ENCODE measurements at places on chromosomes 6 and 20.

DNA sequence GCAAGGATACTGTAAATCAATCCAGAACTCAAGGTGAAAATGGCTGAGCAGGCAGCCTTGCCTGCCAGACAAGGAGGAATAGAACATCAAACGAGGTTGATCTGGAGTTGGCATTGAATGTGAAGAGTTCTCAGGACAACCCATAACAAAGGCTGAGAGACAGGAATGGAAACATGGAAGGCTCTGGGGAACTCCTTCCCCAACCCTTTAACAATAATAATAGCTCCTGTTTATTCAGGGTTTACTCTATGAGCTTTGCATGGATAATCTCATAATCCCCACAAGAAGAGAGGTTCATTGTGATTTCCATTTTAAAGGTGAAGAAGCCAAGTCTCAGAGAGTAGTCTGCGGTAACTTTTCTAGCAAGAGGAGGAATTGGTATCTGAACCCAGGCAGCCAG, 151.7 kb downstream of the SOD2 start:
- no peak for DNase-seq

DNA sequence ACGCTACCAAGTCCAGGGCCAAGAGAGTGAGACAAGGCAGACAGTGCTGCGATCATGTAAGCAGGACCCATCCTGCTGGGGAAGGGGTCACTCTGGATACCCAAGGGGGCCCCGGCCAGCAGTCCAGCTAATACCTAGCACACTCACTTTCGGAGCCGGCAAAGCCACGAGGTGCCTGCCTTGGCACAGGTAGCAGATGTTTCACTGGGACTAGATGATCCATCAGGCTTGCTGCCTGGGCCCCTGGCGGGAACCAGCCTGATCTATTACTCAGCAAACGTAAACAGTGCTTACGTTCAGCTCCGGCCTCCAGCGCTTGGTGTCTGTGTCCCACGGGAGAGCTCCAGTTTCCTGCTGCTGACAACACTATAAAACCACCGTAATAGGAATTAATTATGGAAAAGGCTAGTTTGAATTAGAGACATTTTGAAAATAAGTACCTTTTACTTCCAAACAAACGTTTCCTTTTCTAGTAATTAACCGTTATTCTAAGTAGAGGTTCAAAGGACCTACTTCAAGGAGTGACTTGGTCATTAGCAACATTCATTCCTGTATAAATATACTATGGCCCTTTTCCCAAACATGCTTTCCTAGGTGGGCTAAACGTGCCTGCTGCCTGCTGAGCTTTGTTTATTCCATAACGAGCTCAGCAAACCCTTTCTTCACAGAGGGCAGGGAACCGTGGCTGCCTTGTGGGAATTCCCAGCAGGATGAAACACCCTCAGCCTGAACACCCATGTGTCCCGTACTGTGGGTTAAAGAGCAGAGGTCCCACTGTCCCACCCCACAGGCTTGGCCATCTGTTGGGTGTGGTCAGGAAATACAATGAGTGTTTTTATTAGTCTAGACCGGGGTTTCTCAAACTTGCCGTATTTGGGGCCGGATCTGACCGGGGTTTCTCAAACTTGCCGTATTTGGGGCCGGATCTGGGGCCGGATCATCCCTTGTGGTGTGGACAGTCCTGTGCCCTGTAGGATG, 18.4 kb downstream of the SLC22A23 start:
- DNase-seq = no peak

DNA sequence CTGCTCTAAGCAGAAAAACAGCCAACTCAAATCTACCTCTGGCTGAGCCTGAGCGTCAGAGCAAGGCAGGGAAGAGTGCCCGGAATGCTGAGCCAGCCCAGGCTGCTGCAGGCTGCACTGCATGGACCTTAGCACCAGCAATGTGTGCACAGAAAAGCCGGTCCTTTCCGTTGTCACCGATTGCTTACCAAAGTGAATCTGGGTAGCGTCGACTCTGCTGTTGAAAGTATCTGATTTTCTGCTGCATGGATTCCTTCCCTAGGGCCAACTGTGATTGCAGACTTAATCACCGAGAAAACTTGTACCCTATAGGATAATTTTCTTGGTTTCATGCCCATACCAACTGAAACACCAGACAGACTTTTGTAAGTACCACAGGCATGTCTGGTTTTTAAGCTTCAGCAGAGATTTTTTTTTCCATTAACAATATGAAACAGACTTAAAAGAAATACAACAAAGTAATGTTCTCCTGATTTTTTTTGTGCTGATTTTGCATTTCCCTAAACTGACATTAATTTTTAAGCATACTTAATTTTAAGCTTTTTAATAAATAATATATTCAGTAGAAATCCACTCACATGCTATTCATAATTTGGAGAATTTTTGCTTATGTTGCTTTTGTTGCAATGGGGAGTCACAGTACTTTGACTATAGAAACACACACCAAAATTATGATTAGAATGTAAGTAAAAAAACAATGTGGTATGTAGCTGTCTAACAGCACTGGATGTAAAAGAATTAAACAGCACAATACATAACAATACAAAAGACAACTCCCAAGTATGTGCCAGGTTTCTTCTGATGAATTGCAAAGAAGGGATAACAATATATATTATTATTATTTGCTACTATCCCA, 218.0 kb downstream of the THBS2 start:
- no peak for DNase-seq

- DNase-seq = no peak
Observed at GRCh38 chr6:52245425-52245824, 1.1 kb upstream of the IL17F start.

DNA sequence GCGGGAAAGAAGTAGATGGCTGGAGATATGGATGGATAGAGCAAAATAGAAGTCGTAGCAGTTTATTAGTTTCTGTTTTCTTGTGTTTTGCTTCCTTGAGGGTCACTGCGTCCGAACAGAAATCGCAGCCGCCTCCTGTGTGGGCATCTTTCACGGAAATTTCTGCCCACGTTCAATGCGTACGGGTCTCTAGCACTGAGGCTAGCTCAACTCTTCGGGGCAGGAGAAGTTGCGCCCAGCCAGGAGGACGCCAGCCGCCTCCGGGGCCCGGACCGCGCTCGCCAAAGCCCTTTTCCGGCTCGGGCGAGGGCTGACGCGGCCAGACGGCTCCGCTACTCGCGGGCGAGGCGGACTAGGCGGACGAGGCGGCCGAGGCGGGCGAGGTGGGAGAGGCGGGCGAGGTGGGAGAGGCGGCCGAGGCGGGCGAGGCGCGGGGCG, 814 bp downstream of the TFAP2B start:
- DNase-seq = no peak
